ENCODE measurements at places on chromosomes 13 and 19.

GRCh38 chr13:46348961-46349360, 38.1 kb downstream of the RUBCNL start:
- no peak for DNase-seq

GRCh38 chr13:97974773-97975172, 21.3 kb downstream of the IPO5 start:
- no peak for DNase-seq

DNA sequence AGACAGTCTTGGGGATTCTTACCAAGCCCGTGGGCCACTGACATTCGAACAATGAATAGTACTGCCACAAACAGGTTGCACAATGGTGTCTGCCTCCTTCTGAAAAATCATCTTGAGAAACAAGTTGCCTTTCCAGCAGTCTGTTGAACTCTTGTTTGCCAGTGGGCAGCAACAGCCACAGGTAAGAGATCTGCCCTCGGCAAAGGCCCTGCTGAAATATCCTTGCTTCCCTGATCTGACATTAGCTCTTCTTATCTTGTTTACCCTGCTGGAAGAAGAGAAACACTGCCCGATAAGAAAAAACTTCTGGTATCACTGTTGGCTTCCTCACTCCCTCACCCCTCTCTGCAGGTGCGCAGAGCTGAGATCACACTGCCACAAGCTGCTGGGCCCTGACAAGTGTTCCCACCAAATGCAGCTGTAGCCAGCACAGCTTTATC, 2.0 kb downstream of the DOCK9 start:
- no peak for DNase-seq

GRCh38 chr13:102868366-102868936, 22.6 kb downstream of the ERCC5 start:
- DNase-seq = no peak

DNA sequence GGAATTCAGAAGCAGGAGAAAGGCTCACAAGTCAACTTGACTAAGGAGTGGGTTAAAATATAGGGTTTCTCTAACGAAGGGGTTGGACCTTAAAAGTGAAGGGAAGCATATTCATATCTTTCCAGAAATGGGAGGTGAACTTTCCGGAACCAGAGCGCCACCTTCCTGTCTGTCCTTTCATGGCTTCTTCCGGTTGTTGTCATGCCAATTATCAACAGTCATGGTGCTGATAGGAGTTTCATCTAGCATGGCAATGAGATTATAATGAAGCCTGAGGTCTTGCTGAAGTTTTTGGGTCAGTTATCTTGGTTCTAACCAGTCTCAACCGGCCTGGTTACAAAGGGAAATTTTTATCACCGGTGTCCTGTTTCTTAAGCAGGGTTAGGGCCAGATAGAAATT, 162.9 kb upstream of the NBEA start:
- DNase-seq = peak; percentile 11

GRCh38 chr19:4678881-4679790, 9.0 kb upstream of the MYDGF start:
- DNase-seq = no peak

GRCh38 chr13:108680011-108680410, 50.6 kb downstream of the MYO16 start:
- no peak for DNase-seq

DNA sequence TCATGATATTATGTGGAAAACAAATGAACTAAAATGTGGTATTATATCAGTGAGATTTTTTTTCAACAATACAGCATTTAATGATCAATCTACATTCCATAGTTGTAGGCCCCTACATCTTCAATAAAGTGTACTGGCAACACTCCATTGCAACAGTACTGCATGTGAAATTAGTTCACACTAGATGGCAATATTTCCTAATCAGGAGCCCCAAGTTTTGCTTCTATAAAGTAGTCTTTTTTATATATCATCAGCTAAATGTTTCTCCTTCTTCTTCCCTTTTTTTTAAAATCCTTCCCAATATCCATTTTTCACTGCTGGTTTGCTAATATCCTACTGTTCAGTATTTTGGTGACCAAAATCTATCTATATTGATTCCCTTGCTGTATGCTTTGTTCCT, 528.3 kb upstream of the ATXN8OS start:
- no peak for DNase-seq

DNA sequence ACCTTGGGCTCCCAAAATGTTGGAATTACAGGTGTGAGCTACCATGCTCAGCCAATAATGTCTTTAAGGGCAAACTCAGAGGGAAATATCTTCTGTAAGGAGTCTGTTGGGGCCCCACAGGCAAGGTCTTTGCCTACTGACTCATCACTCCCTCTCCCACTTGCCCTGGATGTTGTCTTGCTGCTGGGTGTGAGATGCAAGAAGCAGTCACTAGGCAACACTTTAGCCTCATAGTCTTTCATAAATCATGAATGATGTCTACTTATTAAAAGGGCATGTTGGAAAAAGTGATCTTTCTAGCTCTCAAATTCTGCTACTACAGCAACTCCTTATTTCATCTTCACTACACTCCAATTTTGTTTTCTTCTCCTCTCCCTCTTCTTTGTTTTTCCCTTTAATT, 34.6 kb upstream of the SLC10A2 start:
- no peak for DNase-seq

- no peak for DNase-seq
Observed at GRCh38 chr13:25771641-25772478, 280.0 kb downstream of the SHISA2 start.

GRCh38 chr19:33299051-33299688, 3.2 kb downstream of the CEBPA start:
- no peak for DNase-seq

DNA sequence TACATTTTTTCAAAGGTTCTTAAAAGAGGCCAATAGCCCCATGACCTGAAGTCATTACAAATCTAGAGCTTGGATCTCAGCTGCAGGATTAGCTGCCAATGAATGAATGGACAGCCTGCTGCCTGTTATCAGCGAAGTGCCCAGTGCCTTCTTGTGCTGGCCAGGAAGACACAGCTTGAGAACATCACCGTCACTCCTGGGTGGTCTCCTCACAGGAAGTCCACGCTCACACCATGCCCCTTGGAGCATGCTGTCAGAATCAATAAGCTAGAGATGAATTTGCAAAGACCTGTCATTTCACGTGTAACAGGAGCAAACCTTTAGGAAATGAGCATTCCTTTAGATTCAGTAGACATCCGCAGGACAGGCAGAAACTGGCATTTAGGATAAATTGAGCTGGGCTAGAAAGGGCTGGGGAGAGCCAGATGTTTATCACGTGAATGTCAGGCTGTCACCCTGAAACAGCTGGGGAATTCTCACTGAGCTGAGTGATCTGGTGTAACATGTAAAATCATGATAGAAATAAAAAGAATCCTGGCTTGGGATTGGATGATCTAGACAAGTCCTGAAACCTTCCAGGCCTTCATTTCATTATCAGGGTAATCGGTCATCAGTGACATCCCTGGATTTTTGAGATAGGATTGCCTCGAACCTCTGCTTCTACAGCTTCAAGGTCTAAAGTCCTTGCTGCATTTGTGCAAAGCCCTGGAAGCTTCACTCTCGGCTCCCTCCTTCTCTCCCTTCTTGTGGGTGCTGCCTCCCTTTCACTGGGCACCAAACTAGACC, 49.9 kb upstream of the MEDAG start:
- DNase-seq = no peak

GRCh38 chr19:18312092-18312534, 10.8 kb downstream of the LSM4 start:
- DNase-seq = no peak

DNA sequence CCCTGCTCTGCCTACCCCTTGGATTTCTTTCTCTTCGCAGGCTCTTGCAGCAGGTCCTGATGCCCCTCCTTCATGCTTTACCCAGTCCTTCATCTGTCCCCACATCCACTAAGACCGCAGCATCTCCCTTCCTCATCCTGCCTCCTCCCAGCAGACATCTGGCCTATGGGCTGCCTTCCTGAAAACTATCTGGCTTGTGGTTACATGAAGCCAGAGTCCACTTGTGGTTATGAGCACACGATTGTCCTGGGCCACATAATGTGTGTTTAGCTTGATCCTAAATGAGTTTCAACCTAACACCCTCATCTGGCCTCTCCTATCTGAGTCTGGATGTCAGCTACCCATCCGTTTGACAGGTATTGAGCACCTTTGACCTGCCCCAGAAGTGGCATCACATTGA, 5.5 kb upstream of the ZNF175 start:
- DNase-seq = no peak

DNA sequence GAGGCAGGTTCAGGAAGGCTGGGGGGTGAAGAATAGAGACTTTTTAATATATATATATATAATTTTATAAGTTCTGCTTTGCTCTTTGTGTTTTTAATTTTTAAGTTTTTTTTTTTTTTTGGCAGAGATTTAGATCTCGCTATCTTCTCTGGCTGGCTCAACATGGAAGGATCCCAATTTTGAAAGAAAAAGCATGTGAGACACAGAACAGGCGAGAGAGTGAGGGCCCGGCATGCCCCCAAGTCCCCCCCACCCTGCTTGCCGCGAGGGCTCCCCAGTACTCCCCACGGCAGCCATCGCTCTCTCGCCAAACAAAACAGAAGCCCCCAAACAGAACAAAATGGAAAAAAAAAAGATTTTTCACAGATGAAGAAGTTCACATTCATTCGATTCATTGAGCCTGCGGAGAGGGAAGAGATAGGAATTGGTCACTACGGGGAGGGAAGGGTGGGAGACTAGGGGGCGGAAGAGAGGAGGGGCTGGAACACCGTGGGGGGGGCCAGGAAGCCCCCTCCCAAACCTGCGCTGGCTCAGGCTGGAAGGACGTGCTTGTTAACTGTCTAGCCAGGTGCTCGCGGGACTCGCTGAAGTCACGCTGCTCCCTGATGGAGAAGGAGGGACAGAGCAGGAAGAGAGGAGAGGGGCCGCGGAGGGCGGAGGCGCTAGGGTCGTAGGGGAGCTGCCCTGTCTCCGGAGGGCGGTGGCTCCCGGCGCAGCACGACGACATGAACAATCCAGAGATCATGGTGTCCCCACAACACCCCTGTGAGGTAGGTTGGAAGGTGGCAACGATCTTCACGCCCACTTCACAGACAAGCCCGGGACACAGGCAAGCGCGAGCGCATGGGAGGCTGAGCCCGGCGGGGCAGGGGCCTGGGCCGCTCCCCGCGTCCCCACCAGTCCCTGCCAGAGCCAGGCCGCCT, 10.6 kb downstream of the KHSRP start:
- DNase-seq = no peak

DNA sequence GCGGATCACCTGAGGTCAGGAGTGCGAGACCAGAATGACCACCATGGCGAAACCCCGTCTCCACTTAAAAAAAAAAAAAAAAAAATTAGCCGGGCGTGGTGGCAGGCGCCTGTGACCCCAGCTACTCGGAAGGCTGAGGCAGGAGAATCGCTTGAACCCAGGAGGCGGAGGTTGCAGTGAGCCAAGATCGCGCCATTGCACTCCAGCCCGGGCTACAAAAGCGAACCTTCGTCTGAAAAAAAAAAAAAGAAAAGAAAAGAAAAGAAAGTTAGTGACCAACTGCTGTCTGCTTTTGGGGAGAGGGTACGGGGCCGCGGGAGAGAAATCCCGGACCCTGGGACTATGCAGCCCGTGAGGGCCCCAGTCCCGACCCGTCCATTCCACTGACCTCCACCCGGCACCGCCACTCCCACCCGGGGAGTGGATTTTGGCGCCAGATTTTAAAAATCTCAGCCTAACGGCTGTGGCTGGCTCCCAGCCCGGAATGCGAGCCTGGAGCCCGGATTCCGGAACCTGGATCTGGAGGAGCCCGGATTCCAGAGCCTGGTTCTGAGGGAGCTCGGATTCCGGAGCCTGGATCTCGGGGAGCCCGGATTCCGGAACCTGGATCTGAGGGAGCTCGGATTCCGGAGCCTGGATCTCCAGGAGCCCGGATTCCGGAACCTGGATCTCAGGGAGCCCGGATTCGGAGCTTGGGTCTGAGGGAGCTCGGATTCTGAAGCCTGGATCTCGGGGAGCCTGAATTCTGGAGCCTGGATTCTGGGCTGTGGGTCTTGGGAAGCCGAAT, 6.1 kb upstream of the LMNB2 start:
- peak; percentile 93 for DNase-seq
